Calu3 (cell line): ENCODE measurements at places on chromosomes 7 and 10. TPM values are rescaled to one million over a fixed set of nuclear protein-coding genes. Genes with fewer than 3 reads are reported as not detected.

DNA sequence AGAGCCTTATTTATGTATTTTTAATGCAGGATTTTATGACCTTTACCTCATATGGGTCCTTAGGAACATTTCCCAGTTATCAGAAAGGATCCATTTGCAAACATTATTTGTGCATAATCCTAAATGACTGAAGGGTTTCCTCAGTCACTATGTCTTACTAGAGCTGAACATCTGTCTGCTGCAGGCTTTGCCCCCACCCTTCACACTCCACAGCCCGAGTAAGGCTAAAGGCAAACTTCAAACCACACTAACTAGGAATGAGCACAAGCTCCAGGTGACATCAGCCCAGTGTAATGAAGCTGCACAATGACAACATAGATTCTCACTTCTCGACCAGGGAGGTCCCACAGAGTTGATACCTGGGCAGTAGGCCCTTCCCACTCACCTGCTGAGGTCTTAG, 491.3 kb upstream of the MKI67 start:
- DNase-seq = no peak

GRCh38 chr7:93373537-93373936, 141.4 kb downstream of the VPS50 start:
- no peak for DNase-seq

DNA sequence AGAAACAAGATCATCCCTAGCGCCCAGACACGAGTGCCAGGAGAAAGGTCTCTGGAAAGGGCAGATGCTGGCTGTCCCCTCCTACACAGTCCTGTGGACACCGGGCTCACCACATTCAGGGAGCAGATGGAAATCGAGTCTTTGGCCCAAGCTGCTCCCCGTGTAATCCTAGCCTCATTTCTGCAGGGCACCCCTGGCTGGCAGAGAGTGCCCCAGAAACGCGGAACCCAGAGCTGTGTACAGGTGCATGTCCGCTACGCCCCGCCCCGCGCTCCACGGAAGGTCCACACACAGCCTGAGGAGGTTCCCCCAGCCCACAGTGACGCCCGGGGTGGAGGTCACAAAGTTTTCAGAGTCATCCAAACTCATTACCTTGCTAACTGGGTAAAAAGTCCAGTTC, 202.8 kb downstream of the MAD1L1 start:
- DNase-seq = no peak

GRCh38 chr10:129953119-129954051, 10.7 kb downstream of the EBF3 start:
- DNase-seq = no peak

DNA sequence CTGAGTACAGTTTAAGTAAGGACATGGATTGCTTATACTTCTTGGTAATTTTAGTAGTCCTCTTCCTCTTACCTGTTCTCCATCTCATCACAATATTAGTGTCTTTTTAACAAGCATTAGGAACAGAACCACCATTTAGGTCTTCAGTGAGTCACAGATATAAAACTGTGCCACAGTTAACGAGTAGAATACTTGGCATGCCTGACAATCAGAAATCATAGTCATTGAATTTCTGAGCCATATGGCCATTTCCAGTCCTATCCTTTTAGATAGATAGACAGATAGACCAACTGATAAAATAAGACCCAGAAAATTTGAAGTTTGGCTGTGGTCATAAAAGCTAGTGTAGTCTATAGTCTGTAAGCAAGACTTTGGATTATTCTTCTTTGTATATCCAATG, 71.1 kb downstream of the GBF1 start:
- DNase-seq = no peak

GRCh38 chr10:113056441-113057021, 106.5 kb downstream of the TCF7L2 start:
- no peak for DNase-seq

GRCh38 chr10:71596759-71597158, 122.8 kb downstream of the C10orf105 start:
- DNase-seq = no peak

- DNase-seq = no peak
These were observed 2.9 kb upstream of the CD36 start for GRCh38 chr7:80635533-80635932.

DNA sequence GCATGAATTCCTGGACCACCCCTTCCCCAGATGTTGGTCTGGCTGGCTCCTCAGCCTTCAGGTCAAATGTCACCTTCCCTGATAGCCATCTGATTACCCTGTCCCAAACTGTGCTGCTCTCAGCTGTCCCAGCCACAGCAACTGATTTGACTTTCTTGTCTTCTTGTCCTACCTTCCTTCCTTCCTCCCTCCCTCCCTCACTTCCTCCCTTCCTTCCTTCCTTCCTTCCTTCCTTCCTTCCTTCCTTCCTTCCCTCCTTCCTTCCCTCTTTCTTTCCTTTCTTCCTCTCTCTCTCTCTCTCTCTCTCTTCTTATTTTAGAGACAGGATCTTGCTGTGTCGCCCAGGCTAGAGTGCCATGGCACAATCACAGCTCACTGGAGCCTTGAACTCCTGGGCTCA, 242.5 kb downstream of the RPS24 start:
- no peak for DNase-seq

- peak; percentile 84 for DNase-seq
These were observed 15.2 kb upstream of the PPP2R2D start for GRCh38 chr10:131885391-131886165.

- no peak for DNase-seq
These were observed 3.9 kb downstream of the LSMEM1 start for GRCh38 chr7:112484671-112485167.

- no peak for DNase-seq
These were observed 73.5 kb upstream of the GRB10 start for GRCh38 chr7:50856231-50856630.

The MMP21 gene
- 0.24 TPM in 1 of 2 replicates, not detected in the other for total RNA-seq

The MMD2 gene
- total RNA-seq = not detected in 2 replicates

The GET4 gene
- total RNA-seq = 145 and 167 TPM in 2 replicates

The LBX1 gene
- not detected in 2 replicates for total RNA-seq
